Tibial artery (tissue), 4 donors: ENCODE measurements at places on chromosomes 5 and 9.

- no peaks in the 10 kb centered on the region for H3K27me3 ChIP-seq
- H3K36me3 ChIP-seq = no peaks in the 10 kb centered on the region
- no peak for DNase-seq
- H3K4me1 ChIP-seq = no peaks in the 10 kb centered on the region
These were observed 5.7 kb upstream of the AMACR start for GRCh38 chr5:34013547-34013946.

GRCh38 chr5:74205767-74206578, 434.6 kb downstream of the ENC1 start:
- H3K27ac ChIP-seq = peak overlapping the region; percentile 18
- H3K4me3 ChIP-seq = no peak overlapping the region
- no peaks in the 10 kb centered on the region for H3K36me3 ChIP-seq
- H3K4me1 ChIP-seq = peaks cover 46% of the 10 kb centered on the region

- no peak overlapping the region for H3K27ac ChIP-seq
- H3K27me3 ChIP-seq = no peaks in the 10 kb centered on the region
- DNase-seq = no peak
- no peaks in the 10 kb centered on the region for H3K36me3 ChIP-seq
- peaks cover 5% of the 10 kb centered on the region for H3K4me1 ChIP-seq
- no peak overlapping the region for H3K4me3 ChIP-seq
These were observed 12.5 kb upstream of the LHFPL2 start for GRCh38 chr5:78661044-78661443.

DNA sequence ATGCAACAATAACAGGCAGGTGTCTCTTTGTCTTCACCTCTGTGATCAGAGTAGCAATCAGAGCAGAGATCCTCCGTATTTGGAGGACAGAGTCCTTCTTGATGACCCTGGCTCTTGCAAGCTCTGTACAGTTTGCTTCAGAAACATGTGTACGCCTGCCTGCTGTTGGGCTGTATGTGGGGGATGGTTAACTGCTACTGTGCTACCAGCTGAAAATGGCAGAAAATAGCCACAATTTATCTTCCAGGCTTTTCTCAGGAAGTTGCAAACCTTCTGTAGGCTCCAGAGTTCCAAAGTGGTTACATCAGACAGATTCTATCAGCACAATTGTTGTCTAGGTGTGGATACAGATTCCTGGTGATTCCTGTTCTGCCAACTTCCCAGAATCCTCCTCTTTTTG, 35.5 kb downstream of the DDX46 start:
- peaks cover 70% of the 10 kb centered on the region for H3K36me3 ChIP-seq
- H3K4me1 ChIP-seq = no peaks in the 10 kb centered on the region
- no peak overlapping the region for H3K27ac ChIP-seq

GRCh38 chr5:180093651-180094382, 22.3 kb upstream of the RNF130 start:
- no peaks in the 10 kb centered on the region for H3K36me3 ChIP-seq
- peaks cover 15% of the 10 kb centered on the region for H3K4me1 ChIP-seq
- H3K27me3 ChIP-seq = no peaks in the 10 kb centered on the region
- no peak overlapping the region for H3K4me3 ChIP-seq
- DNase-seq = peak; percentile 50

DNA sequence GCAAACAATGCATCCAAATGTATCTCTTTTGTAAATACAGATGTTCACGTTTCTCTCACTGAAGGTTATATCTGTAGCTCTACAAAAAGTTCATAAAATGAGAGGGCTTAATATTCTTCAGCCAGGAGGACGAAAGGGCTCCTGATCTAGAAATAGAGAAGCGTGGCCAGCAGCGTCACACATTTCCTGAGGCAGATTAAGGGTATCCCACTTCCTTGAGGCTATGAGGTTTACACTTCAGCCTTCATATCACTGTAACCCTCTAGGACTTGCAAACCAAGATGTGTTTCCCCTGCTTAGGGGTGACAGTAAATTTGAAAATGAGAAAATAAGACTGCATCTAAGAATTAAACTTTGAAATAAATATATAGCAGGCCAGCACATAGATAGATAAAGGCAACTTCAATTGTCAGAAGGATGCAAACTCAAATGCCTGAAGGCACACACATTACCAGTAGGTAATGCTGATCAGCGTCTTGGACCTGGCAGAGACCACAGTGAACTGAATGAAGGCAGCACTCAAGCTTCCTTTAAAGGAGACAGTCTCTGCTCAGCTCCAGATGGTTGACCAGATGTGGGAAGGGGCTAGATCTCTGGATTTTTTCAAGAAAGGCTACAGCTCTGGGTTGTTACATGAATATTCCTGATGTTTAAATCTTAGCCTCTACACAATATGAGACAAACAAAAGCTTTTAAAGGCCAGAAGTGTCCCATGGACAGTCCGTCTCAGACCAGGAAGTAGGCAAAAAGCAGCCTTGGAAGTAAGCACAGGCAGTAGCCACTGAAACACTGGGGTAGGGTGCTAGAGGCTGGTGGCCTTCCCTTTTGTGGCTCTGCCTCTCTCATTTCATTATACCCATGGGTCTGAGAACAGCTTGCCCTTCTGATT, 197.7 kb downstream of the MCTP1 start:
- H3K36me3 ChIP-seq = no peaks in the 10 kb centered on the region
- H3K4me1 ChIP-seq = no peaks in the 10 kb centered on the region
- DNase-seq = no peak

- H3K27me3 ChIP-seq = no peaks in the 10 kb centered on the region
- H3K27ac ChIP-seq = no peak overlapping the region
- DNase-seq = no peak
- no peaks in the 10 kb centered on the region for H3K36me3 ChIP-seq
These were observed 271.7 kb upstream of the TLE4 start for GRCh38 chr9:79300068-79300467.

- H3K4me3 ChIP-seq = no peak overlapping the region
- no peak for DNase-seq
- H3K4me1 ChIP-seq = no peaks in the 10 kb centered on the region
- no peaks in the 10 kb centered on the region for H3K36me3 ChIP-seq
These were observed 1481.5 kb downstream of the EFNA5 start for GRCh38 chr5:106189121-106189809.

DNA sequence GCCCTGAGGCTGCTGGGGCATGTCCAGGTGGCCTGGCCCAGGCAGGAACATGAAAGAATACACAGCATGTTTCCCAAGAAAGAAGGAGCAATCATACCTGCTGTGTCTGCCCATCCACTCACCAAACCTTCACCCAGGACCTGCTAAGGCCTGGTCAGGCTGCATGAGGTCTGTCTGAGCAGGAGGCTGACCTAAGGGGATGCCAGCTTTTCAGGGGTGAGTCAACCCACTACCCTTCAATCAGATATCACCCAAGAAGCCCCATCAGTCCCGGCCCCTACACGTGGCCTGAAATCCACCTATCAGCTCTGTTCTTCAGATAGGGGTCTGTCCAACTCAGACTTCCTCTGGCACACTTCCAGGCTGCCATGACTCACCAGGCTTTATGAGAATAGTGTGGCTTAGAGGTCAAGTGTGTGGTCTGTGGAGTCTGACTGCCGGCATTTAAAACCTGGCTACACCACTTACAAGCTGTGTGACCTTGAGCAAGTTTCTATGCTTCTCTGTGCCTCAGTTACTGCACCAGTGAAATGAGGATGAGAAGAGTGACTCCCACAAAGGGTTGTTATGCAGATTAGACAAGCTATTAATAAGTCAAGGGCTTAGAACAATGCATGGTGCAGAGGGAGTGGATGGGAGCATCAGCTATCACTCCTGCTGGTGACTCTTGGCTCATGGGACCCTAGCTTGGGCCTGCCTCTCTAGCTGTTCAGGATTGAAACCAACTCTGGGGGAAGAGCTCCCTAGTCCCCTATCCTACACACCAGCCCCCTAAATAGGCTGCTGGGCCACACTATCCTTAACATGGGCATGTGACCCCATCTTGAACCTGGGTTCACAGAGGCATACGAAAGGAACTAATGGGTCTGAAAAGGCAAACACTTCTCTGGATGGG, 130.3 kb downstream of the PAX5 start:
- no peak for DNase-seq
- H3K27ac ChIP-seq = no peak overlapping the region
- H3K4me1 ChIP-seq = no peaks in the 10 kb centered on the region
- H3K4me3 ChIP-seq = no peak overlapping the region
- peaks cover 38% of the 10 kb centered on the region for H3K27me3 ChIP-seq

DNA sequence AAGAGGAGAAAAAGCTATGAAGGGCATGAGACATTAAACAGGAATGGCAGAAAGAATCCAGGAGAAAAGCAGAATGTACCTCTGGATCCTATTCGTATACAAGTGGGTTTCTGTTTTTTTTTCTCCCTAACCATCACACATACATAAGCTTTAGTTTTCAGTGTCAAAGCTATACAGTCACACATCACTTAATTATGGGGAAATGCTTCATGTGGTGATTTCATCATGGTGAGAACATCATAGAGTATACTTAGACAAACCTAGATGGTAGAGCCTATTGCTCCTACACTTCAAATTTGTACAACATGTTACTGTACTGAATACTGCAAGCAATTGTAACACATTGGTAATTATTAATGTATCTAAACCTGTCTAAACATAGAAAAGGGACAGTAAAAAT, 290.6 kb downstream of the AOPEP start:
- no peaks in the 10 kb centered on the region for H3K27me3 ChIP-seq
- no peak overlapping the region for H3K4me3 ChIP-seq
- no peak for DNase-seq
- H3K27ac ChIP-seq = peak overlapping the region; percentile 70

- H3K4me3 ChIP-seq = no peak overlapping the region
- H3K27me3 ChIP-seq = no peaks in the 10 kb centered on the region
- no peak overlapping the region for H3K27ac ChIP-seq
- no peaks in the 10 kb centered on the region for H3K36me3 ChIP-seq
- no peaks in the 10 kb centered on the region for H3K4me1 ChIP-seq
- DNase-seq = no peak
These were observed 701.0 kb downstream of the NR2F1-AS1 start for GRCh38 chr5:92879806-92880543.

- H3K4me3 ChIP-seq = no peak overlapping the region
- H3K36me3 ChIP-seq = no peaks in the 10 kb centered on the region
- H3K27me3 ChIP-seq = no peaks in the 10 kb centered on the region
- DNase-seq = no peak
- H3K4me1 ChIP-seq = peaks cover 3% of the 10 kb centered on the region
These were observed 159.2 kb upstream of the WWC1 start for GRCh38 chr5:168132241-168132641.

DNA sequence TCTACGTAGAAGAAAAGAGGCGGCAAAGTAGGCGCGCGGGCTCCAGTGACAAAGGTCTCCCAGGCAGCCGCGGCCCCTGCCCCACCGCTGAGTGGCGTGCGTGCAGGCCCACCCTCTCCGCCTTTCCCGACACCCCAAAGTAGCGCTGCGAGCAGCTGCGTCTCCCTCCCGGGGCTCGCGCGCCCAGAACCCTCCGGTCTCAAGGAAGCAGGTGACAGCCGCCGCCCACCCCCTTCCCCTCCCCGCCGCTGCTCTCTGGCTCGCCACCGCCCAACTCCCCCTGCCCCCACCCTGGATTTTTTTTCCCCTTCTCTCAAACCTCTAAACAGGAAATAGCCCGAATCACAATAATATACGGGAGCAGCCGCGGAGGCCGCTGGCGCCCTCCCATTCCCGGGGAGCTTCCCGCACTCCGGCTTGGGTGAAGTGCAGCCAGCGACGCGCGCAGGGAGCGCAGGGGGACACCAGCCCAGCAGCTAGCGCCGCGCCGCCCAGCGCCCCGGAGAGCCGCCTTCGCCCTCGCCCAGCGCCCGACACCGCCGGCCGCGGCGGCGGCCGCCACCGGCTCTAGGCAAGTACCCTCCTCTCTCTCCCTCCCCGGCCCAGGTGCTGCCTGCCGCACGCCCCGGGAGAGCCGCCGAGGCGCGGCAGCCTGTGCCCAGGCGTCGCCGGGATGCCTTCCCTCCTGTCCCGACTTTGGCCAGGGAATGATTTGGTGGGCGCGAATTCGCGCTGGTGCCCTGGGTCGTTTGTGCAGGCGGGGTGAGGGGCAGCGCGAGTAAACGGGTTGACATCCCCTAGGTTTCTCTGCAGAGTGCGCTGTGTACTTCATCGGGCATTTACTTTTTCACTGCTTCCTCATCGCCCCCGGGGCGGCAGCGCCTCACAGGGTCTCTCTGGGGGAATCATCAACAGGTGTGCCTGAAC, 52.7 kb upstream of the TJP2 start:
- no peaks in the 10 kb centered on the region for H3K4me1 ChIP-seq
- DNase-seq = no peak
- peak overlapping the region; percentile 85 for H3K27ac ChIP-seq
- H3K36me3 ChIP-seq = no peaks in the 10 kb centered on the region
- no peaks in the 10 kb centered on the region for H3K27me3 ChIP-seq

DNA sequence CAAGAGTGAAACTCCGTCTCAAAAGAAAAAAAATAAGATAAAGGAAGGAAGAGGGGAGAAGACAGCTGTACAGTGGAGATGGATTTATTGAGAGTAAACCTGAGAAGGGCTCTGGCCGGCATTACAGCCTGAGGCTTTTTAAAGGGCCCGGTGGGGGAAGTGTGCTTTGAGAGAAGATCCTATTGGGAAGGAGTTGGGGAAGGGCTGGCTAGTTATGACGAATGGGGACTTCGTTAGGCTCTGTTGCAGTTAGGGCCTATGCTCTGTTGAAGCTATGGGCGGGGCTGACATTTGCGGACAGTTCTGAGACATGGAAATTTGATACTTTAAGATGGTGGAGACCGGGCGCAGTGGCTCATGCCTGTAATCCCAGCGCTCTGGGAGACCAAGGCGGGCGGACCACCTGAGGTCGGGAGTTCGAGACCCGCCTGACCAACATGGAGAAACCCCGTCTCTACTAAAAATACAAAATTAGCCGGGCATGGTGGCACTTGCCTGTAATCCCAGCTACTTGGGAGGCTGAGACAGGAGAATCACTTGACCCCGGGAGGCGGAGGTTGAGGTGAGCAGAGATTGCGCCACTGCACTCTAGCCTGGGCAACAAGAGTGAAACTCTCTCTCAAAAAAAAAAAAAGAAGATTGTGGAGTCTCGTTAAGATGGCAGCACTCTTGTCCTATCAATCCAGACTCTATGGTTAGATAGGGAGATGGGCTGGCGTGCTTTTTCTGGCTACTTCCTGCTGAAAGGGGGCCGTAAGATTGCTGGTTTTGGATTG, 33.2 kb downstream of the C9orf50 start:
- DNase-seq = no peak
- H3K4me1 ChIP-seq = no peaks in the 10 kb centered on the region
- H3K4me3 ChIP-seq = no peak overlapping the region
- H3K27me3 ChIP-seq = no peaks in the 10 kb centered on the region

DNA sequence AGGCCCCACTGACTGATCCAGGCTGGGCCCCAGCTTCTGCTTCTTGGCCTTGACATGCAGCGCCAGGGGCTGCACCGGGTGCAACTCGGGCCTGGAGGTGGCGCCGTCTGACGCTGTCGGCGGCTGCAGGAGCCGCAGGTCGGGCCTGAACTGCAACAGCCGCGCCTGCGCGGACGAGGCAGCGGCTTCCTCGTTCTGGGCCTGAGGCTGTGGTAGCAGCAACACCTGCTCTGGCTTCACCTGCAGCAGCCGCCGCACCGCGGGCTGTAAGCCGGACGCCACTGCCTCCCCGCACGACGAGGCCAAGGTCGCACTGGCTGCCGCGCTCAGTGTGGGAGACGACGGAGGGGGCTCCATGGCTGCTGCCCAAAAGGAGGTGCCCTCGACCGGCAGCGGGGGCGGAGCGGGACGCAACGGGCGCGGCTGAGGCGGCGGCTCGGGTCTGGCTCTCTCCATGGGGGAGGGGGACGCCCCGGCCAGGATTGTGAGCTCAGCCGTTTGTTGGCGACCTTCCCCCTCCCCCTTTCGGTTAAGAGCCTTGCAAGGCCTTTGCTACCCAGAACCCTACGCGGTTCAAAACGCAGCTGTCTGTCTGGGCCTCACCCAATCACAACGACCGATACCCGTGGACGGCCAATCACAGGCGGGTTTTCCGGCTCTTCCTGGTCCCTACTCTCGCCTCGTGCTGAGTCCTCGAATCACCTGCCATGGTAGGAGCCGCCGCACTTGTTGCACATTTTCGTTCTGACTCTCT, 438 bp downstream of the SOX30 start:
- peak; percentile 77 for DNase-seq
- no peaks in the 10 kb centered on the region for H3K4me1 ChIP-seq
- H3K27ac ChIP-seq = peak overlapping the region; percentile 34
